ENCODE measurements at places on chromosomes 1 and 21. TPM values are rescaled to one million over a fixed set of nuclear protein-coding genes. Genes with fewer than 3 reads are reported as not detected.

DNA sequence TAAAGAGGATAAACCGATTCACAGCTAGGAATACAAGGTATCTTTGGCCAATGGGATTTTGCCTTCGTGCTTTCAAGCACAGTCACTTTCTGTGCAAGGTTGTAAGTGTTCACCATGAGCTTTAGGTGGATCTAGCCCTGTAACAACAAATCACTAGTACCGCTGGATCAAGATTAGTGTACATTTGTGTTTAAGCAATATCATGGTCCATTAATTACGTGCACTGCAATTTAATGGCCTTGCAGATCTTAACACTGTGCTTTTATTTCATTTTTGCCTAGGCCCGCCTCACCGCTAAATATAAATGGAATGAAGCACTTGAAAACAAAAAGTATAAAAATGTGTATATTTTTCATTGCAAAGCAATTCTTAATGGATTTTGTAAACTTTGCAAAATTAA, 461.1 kb downstream of the DSCAM start:
- H3K27ac ChIP-seq: no peak overlapping the region
- H3K27me3 ChIP-seq: no peaks in the 10 kb centered on the region
- H3K4me3 ChIP-seq: no peak overlapping the region
- no peaks in the 10 kb centered on the region for H3K4me1 ChIP-seq
- no peaks in the 10 kb centered on the region for H3K36me3 ChIP-seq

GRCh38 chr1:41364442-41365319, 3.4 kb downstream of the FOXO6 start:
- H3K4me1 ChIP-seq: peaks cover 27% of the 10 kb centered on the region
- no peaks in the 10 kb centered on the region for H3K36me3 ChIP-seq
- no peak overlapping the region for H3K27ac ChIP-seq
- DNase-seq: no peak
- peaks cover 26% of the 10 kb centered on the region for H3K27me3 ChIP-seq

GRCh38 chr1:187871177-187871845, 1042.6 kb downstream of the PLA2G4A start:
- DNase-seq: no peak
- H3K27ac ChIP-seq: no peak overlapping the region
- no peak overlapping the region for H3K4me3 ChIP-seq
- H3K27me3 ChIP-seq: no peaks in the 10 kb centered on the region

DNA sequence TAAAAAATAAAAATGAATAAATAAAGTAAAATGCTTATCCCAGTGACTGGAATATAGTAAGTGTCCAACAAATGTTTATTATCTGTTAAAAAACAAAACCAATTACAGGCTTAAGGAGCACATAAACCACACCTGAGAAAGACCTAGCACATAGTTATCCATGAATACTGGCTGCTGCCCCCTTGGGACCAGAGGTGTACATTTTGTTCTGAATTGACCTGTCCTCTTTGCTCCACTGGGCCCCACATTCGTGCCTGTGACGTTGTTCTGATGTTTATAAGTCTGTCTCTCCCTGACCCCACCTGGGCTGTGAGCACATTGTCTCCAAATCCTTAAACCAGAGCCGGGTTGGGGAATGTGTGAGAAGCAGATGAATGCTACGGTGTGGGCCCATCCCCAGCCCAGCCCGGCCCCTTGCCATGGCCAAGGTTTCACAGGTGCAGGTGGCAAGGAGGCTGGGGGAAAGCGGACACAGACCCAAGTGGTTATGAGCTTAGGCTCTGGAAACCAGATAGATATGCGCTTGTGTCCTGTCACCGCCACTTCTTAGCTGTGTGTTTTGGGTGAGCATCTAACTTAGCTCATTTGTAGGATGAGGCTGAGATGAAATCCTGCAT, 29.1 kb downstream of the OPRD1 start:
- H3K36me3 ChIP-seq: no peaks in the 10 kb centered on the region
- DNase-seq: no peak
- H3K4me3 ChIP-seq: no peak overlapping the region
- no peak overlapping the region for H3K27ac ChIP-seq
- no peaks in the 10 kb centered on the region for H3K27me3 ChIP-seq

Gene ECM1
- total RNA-seq: 0.22 TPM

DNA sequence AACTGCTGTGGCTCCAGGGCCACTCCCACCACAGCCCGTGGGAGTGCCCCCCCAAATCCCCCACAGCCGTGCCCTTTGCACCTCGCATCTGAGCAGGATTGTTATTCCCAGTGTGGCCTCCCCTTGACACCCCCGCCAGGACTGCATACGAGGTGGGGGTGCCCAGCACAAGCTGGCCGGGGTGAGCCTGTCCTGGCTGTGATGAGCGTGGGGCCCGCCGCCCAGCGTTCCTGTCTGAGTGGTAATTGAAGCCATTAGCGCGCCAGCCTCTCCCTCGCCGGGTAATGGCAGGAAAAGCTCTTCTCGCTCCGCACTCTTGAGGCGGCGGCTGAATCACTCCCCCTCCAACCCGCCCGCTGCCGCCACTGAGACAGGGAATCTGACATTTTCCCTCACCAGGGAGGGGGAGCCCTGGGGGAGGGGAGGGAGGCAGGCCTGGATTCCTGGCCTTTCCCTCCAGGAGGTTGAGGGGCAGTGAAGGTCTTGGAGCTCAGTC, 27.7 kb downstream of the PTPRF start:
- no peak for DNase-seq

Measured in CD4-positive, CD25-positive, alpha-beta regulatory T cell (primary cell).